ENCODE measurements at places on chromosomes 4 and X.

DNA sequence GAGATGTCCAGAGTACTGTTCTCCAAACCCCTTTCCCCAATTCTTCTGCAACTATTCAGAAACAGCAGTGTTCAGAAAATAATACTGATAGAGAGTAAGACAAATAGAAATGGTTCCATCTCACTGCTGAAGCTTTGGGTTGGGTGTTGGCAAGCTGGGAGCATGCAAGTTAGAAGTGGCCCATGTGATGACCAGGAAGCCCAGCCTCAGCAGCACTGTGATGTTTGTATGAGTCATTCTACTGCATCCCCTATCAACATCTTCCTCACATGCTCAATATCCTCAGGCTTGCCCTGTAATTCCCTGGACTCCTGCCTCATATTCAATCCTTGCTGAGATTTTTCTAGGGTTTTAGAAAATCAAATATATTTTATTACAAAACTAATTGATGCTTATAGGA is 96.5 kb downstream of the CHRDL1 start:
- no peak for DNase-seq

DNA sequence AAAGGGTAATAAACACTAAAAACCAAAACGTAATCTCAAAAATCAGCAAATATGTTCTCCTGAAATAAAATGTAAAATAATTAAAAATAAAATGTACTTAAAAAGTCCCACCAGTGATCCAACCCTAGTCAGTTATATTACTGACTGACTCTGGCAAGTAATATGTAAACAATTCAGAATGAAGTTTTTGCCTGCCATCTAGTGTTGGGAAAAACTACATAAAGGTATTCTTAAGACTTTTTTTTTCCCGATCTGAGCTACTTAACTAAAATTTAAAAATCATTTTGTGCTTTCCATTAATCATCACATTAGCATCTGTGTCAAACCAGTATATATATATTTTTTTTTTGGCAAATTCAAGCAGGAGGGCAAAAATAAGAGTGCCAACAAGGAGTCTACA is 24.0 kb downstream of the RCHY1 start:
- no peak for DNase-seq

GRCh38 chr4:131584587-131584986 is 1564.5 kb upstream of the PCDH10 start:
- DNase-seq = no peak

DNA sequence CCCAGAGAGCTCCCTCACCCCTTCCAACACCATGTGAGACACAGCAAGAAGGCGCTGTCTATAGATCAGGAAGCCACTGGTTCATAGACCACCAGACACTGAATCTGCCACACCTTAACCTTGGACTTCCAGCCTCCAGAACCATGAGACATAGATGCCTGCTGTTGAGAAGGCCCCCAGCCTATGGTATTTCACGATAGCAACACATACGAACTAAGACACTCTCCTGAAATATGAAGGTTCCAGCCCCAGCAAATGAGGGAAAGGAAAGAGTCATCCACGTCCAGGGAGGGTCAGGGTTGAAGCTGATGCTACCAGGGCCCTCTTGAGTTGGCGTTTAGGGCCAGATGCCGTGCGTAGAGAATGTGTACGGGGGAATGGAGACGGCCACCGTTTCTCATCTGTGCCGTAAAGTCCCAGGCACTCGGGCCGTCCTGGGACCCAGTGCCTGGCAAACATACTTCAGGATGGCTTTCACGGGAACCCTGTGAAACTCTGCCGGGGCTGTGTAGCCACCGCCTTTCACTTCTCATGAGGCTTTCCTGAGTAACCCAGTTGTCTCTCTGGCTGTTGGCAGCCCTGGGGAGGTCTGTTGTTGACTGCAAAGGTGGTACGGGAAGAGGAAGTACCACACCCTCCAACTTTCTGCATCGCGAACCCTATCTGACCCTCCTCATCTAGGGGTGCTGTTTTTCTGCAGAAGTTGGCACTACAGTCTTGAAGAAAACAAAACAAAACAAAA is 17.7 kb upstream of the P2RY8 start:
- no peak for DNase-seq

DNA sequence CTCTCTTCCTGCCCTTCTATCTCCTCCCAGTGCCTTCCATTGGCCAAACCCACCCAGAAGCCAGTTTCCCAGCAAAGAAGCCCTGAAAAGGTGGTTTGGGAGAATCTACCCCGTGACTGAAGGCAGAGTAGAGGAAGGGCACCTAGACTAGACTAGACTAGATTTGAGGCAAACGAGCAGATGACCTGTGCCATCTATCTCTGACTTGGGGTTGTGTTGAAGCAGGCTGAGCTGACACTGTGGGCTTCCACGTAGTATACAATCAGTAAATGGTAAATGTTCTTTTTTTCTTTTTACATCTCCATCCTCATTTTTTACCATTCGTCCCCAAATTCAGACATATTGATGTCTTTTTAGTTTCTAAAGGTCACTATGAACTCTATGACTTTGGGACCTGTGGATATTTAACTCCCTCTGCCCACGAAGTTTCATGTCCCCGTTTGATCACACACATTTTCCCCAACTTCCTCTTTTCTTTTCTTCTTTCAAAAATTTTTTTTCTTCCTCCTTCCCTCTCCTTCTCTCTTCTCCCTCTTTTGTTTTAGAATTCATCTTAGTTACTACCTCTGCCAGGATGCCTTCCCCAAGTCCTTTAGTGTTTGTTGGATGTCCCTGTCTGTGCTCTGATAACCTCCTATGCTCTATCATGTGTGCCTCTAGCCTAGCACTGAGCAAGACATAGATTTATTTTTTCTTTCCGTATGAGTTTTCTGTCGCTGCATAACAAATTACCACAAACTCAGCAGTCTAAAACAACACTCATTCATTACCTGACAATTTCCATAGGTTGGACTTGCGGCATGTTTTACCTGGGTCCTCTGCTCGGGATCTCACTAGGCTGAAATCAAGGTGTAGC is 6.2 kb upstream of the AFF1 start:
- DNase-seq = no peak

DNA sequence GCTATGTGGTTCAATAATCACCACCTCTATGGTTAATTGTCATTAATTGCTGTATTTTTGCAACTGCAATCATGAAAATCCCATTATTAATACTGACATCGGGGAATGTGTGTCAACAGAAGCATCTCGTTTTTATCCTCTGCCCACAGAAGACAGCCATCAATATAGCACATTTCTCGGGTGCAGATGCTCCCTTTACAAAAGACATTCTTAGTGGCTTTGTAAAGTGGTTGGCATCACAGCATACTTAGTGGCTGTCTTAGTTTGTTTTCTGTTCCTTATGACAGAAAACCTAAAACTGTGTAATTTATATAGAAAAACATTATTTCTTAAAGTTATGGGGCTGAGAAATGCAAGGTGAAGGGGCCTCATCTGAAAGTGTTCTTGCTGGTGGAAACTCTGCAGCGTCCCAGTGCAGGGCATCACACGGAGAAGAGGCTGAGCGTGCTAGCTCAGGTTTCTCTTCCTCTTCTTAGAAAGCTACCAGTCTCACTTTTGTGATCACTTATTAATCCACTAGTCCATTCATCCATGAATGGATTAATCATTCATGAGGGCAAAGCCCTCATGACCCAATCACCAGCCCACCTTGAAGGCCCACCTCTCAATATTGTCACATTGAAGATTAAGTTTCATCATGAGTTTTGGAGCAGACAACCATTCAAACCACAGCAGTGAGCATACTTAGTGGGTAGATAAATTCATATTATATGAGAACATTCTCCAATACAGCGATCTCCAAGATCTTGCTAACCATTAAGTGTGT is 1067.7 kb upstream of the PABPC4L start:
- no peak for DNase-seq

DNA sequence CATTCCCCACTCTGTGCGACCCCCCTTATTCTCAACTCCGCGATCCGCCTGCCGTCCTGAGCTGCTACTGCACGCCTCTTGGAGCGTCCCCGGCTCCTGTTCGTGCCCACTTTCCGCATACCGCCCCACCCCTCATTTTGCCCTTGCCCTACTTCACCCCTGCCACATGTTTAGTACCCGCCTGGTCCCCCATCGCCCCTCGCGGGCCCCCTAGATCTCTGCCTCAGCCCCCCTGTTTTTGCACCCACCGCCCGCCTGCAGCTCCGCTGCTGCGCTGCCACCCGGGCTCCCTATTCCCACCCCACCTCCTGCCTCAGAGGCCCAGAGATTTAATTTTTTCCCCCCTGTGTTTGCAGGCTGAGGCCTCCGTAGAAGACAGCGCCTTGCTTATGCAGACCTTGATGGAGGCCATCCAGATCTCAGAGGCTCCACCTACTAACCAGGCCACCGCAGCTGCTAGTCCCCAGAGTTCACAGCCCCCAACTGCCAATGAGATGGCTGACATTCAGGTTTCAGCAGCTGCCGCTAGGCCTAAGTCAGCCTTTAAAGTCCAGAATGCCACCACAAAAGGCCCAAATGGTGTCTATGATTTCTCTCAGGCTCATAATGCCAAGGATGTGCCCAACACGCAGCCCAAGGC is 1.4 kb downstream of the MAGED1 start:
- DNase-seq = no peak

- DNase-seq = no peak
Observed at GRCh38 chr4:7716010-7716721, 223.5 kb downstream of the AFAP1 start.

DNA sequence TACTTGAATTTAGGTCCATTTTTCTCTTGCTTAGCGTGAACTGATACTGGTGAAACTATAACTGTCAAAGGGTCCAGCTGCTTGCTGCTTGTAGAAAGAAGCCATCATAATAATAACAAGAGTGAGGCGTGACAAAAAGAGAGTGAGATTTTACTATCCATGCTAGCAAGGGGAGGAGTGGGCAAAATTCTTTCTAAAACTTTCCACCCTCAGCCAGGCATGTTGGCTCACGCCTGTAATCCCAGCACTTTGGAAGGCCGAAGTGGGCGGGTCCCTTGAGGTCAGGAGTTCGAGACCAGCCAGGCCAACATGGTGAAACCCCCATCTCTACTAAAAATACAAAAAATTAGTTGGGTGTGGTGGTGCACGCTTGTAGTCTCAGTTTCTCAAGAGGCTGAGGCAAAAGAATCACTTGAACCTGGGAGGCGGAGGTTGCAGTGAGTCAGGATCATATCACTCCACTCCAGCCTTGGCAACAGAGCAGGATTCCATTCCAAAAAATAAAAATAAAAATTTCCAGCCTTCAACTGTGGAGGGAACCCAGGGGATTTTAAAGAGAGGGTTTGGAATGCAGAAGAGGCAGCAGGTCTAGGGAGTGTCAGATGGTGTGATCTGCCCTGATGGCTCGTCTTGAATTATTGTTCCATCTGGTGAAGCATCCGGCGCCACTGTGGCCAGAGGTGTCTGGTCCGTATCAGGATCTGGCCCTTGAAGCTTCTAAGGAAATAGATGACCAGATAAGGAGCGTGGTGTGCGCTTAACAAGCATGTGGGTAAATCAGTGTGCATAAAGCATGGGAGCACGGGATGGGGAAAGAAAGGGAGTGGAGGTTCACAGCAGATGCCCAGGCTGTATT is 51.8 kb downstream of the LRP2BP start:
- peak; percentile 28 for DNase-seq

DNA sequence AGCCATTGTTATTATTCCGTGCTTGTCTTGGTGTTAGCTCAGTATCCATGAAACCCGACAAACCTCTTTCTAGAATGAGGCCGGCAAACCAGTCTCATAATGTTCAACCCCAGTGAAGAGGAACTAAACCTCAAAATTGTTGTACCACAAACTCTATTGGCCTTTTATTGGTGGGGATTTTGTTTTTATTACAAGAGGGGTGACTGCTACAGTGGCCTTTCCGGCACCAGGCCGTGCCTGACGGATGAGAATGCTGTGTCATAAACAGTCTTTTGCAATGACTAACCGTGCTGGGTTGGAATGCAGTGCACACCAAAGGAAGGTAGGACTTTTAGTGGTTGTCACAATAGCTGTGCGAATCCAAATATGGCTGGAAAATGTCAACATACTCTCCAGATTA is 60.8 kb downstream of the SHROOM2 start:
- DNase-seq = no peak

- peak; percentile 97 for DNase-seq
Observed at GRCh38 chr4:15001869-15002658, at the start of gene CPEB2. TSS of gene CPEB2 (plus strand) at chr4:15002481. CDS start at chr4:15002674, 193 bp downstream.

GRCh38 chr4:127604949-127605709 is 27.6 kb upstream of the INTU start:
- DNase-seq = no peak

DNA sequence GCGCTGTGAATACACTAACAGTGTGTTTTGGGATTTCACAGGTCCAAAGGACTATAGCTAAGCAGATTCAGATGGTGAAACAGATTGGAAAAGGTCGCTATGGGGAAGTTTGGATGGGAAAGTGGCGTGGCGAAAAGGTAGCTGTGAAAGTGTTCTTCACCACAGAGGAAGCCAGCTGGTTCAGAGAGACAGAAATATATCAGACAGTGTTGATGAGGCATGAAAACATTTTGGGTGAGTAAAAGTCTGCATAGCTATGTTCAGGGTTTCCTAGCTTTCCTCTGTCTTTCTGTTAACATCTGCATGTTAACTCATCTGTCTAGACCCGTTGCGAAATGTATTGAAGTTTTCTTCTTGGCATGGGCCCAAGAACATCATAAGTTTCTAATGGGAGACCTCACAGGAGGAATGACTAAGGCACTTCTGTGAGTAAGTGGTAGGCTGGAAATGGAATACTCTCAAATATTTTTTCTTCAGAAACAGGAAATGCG is 372.1 kb downstream of the BMPR1B start:
- DNase-seq = peak; percentile 100

DNA sequence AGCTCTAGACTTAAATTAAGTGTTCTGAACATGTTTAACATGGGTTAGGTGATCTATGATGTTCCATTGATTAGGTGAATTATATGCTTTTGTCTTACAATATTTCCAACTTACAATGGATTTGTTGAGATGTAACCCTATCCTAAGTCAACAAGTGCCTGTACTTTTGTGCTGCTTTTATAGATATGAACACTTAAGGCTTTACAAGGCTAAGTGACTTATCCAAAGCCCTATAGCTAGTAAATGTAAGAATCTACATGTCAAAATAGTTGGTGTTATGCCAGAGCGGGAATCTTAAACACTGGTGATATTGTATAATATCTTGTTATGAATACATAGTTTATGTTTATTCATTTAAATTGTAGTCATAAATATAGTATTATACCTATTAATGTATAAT is 1629.1 kb upstream of the IGFBP7 start:
- no peak for DNase-seq

GRCh38 chr4:24511371-24512063 is 72.8 kb downstream of the DHX15 start:
- no peak for DNase-seq

DNA sequence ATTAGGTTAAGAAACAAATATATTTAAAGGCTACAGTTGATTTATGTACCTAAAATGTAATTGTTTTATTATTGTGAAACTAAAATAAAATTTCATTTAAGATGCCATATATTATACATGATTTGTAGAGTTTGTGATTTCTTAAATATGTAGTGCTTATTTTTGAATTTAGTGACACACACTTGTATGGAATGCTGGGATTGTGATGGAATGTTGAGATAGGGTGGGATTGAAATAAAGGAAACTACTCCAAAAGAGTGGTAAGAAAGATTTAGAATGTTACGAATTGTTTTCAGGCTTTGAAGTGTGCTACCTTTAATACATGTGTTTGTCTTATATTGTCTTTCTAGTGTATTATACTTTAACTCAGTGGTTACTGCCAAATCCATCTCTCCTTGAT is 330.3 kb upstream of the PITX2 start:
- no peak for DNase-seq
